Osteoblast (primary cell): ENCODE measurements at places on chromosomes 16 and 17.

- no peak for DNase-seq
These were observed 14.5 kb downstream of the RPRML start for GRCh38 chr17:46964315-46965265.

DNA sequence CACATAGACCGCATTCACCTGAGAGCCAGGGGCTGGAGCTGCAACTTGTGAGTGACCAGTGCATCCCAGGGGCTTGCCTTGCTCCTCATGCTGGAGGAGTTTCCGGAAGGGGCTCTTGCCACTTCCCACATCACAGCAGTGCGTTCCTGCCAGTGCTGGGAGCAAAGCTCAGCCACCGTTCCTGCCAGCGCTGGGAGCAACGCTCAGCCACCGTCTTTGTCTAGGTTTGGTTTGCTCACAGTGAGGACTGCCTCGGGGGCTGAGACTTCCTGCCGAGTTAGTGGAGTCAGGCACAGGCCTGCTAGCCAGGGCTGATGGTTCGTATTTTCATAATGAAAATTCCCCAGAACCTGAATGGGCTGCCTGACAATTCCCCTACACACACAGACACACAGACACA, 5.4 kb upstream of the CHRNE start:
- DNase-seq: peak; percentile 34

- peak; percentile 26 for DNase-seq
These were observed 42.5 kb downstream of the DNAH17 start for GRCh38 chr17:78534492-78535272.

DNA sequence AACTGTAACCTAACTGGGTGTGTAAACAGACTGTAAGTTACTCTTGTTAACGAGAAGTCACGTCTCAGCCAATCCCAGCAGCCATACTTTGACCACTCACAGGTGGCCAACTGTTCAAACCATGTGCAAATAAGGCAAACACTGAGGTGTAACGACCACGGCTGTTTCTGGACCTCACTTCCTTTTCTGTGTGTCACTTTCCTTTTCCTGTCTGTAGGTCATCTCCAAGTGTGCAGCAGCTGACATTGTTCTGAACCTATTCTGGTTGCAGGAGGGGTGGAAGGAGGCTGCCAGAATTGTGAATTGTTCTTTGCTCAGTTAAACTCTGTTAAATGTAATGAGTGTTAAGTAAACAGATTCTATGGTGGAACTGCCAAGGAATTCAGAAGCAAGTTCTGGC, 627.4 kb downstream of the KCNJ2 start:
- DNase-seq: no peak

- DNase-seq: peak; percentile 50
These were observed 9.2 kb upstream of the NUDT16L1 start for GRCh38 chr16:4684058-4684715.

DNA sequence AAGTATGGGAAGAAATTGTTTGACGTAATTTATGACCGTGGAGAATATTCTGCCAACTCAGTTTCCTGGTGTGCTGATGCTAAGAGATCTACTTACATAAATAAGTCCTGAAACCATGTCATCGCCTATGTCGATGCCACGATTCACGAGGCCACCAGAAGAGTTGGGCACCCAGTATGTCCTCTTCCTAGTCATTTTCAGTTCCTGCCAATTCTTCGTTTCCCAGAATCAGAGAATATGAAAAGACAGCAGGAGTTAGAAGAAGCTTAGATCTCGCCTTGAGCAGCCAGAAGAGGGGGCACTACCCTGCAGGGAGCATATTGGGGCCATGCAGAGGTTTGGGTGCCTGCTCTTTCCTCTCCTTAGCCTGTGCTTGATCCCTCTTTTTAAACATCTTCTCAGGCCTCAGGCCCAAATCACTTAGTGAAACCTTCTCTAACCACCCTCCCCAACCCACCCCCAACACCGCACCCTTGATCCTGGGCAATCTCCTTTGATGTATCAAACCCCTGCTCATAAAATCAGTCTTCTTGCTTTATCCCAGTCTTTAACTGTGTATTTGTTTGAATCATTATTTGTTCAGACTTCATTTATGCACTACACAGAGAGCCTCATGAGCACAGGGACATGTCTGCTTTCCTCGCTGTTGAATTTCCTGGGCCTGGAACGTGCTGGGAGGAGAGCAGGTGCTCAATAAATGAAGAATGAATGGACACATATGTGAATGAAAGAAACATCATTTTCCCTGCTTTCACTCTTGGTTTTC, 12.2 kb upstream of the LONP2 start:
- DNase-seq: no peak
